Right hindlimb (tissue), 1 donor: ENCODE measurements at places on chromosomes 12 and 14.
A peak's percentile ranks its signal among the peaks of the same experiment; 100 is the strongest.

GRCh38 chr12:43285159-43285598, 266.8 kb downstream of the ADAMTS20 start:
- peak; percentile 28 for DNase-seq

DNA sequence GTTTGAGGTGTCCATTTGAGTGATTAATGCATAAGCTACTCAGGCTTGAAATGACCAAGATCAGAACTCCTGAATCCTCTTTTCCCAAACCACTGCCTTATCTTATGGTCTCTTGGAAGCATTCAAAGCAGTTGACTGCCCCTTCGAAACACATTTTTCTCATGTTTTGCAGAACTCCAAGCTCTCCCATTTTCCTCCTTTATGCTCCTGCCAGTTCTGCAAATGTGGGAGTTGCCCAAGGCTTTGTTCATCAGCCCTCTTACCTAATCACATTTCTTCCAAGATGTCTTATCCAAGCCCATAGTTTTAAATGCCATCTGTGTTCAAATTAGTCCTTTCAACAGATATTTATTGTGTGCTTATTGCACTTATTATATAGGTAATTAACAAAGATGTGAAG, 1.8 kb upstream of the DNAAF2 start:
- no peak for DNase-seq

GRCh38 chr12:109510196-109510595, 32.8 kb downstream of the UBE3B start:
- no peak for DNase-seq

GRCh38 chr12:132084621-132085290, 59.4 kb downstream of the DDX51 start:
- peak; percentile 59 for DNase-seq

DNA sequence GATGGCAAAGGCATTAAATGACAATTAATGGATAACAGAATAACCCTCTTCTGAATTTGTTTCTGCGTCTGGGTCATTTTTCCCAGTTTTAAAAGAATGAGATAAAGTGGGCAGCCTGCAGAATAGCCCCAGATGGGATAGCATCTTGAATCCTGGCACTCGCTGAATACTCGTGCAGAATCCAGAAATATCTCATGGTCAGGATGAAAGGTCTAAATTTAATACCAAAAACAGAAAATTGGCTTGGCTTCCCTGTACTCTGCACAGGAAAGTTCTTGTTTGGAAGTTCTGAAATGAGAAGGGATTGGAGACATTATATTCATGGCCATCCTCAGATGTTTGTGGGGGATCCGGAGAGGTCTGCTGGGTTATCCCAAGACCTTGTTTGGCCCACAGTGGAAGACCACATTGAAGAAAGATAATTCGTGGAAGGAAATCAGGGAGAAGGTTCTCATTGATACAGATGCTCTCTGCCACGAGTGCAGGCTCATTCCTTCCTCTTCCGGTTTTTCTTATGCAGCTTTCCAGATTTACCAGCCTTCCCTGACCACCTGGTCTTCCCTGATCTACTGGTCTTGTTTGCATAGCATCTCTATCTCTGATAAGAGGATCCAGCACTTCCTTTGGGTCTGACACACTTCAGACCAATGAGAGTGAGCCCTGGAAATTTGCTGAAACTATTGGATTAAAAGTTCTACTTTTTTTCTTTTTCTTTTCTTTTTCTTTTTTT, 6.0 kb upstream of the IFT81 start:
- no peak for DNase-seq
